ENCODE measurements at places on chromosomes 7 and 10.

GRCh38 chr7:35604595-35604994, 90.3 kb downstream of the HERPUD2 start:
- no peak for DNase-seq

DNA sequence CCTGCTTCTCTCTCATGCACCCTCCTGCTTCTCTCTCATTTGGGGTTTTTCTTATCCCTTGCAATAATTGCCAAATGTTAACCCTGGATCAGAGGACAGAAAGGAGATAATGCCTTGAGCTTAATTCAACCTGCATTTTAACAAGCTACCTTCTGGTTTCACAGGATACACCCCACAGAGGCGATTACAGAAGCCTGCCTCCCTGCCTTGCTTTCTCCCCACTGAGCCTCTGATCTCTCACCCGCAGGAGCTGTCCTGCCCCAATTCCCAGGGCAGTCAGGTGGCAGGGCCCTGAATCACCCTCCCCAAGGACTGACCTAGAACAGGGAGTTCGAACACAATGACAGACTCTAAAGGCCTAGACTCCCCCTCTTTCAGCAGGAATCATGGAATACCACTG, 959.5 kb downstream of the GRID1 start:
- DNase-seq = no peak

DNA sequence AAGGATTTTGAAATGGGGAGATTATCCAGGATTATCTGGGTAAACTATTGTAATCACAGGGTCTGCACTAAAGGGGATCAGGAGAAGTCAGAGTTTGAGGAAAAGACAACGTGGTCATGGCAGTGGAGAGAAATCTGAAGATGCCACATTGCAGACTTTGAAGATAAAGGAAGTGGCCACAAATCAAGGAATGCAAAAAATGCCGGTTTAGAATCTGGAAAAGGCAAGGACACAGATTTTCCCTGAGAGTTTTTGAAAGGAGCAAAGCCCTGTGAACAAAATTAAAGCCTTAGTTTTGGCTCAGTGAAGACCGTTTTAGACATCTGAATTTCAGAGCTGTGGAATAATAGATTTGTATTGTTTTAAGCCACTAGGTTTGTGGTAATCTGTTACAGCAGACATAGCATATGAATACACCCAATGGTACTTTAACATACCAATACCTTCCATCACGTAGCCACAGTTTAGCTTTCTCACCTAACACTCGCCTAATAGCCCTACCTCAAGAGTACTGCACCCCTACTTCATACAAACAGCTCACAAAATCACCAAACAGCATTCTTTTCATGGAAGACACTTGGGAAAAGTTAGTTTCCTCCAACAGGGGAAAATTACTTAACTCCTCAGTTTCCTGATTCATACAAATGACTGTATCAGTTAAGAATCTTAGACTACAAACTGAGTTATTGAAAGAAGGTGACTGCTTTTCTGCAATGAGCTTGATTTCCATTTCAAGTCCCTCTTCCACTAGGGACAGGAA, 446.5 kb downstream of the INHBA start:
- DNase-seq = no peak

DNA sequence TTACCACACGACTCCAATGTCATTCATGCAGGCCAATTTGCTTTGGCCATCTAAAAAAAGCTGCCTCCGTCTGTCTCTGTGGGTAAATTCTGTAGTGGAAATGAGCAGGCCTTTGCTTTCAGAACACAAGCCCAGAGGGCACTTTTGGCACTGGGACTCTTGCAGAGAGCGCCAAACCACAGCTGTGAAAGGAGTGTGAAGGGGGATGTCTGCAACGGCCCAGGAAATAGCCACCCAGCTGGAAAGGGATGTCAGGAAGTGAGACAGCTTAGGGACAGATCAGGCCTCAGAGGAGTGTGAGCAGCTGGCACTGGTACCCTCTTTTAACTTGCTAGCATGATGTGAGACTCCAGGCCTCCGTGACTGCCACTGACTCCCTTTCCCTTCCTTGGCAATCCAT, 152.4 kb downstream of the DKK1 start:
- no peak for DNase-seq

GRCh38 chr7:5470167-5470532, 46.5 kb upstream of the TNRC18 start:
- no peak for DNase-seq

DNA sequence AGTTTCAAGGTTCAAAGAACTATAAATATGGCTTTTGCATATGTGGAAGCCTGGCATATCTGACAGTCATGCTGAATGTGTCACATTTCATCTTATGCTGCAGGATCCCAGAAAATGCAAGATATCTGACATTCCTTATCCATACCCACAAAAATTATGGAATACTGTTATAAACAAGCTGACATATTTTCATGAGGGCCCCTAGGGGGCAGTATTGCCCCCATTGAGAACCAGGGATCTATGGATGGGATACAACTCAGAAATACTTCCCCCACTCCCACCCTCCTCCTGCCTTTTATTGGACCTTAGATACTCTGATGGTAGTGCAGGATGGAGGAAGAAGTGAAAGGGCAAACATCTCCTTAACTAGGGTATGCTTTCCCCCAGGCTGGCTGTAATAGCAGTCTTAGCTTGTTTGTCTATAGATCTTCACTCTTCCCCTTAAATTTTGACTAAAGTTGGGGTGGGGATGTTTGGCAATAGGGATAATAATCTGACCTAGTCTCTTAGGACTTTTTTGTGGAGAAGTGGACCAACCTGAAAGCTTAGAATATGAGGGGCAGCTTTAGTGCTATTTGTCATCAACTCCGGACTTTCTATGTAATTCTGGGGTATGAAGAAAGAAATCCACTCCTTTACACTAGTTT, 3.5 kb upstream of the GNGT1 start:
- DNase-seq = no peak
